Hypothalamus (tissue), 51 donors: ENCODE measurements at places on chromosomes 3 and 15.

DNA sequence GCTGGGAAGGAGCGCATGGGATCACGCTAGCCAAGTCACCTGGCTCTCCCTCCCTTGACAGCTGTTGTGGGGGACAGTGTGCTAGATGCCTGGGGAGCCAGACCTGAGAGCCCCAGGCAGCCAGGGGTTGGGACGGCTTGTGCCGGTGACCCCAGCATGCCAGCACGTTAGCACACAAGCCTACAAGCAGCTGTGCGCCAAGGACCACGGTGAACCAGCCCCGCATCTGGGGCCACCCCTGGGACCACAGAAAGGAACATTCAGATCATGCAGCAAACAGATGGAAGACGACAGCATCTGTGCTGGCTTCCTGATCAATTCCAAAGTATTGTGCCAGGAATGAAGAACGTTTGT lies 64.8 kb downstream of the NTRK3 start:
- no peak for DNase-seq

GRCh38 chr3:6228958-6229683 lies 631.8 kb upstream of the GRM7 start:
- no peak for DNase-seq

DNA sequence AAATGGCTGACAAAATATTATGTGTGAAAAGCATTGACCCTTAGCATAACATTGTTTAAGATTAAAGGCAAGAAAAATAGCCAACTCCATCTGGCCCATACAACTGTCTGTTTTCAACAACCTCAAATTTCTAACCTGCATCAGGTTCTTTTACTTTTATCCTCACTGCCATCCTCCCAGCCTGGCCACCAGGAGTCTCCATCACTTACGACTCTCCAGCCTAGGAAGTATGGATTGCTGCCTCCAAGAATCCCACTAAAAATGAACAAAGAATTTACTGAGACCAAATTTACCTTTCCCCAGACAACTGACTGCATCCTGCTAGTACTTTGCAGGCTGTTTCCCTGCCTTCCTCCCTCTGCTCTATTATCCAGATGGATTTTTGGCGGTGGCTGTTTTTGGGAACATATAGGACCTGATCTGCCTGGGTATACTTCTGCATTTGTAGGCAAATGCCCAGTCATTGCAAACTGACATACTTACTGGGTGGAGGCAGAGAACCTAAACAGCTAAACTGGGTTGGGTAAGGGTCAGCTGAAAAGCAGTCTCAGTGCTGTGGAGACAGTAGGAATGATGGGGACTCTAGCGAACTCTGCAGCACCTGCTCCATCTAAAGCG lies 144.2 kb downstream of the GHSR start:
- no peak for DNase-seq

GRCh38 chr3:33722191-33722590 lies 4.1 kb upstream of the CLASP2 start:
- no peak for DNase-seq
